ENCODE measurements at places on chromosomes 3 and 15.
A peak's percentile ranks its signal among the peaks of the same experiment; 100 is the strongest.

- no peak for DNase-seq
Measured at GRCh38 chr3:161796780-161797179, 300.2 kb downstream of the OTOL1 start.

DNA sequence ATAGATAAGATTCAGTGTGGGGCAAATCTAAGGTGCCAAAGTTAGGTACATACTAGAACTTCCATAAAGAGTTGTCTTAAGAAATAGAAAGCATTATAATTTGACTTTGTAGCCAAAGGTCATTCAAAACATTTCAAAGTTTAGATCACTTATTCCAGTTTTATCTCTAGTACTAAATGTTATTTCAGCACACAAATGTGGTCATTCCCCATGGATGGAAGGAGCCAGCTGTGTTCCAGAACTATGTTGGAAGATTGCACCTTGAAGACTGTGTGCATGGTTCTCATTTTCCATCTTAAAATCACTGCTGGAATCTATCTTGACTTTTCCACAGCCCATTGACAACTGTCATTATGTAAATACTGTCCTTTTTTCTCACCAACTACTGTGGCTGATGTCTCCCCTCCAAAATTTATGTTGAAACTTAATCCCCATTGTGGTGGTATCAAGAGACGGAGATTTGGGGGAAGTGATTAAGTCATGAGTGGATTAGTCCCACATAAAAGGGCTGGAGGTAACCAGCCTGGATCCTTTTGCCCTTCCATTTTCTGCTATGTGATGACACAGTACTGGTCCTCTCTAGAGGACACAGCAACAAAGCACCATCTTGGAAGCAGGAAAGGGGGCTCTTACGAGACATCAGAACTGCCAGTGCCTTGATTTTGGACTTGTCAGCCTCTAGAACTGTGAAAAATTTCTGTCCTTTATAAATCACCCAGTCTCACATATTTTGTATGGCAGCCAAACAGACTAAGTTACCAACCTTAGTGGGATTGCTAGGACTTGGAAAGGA, 24.0 kb downstream of the TGFBR2 start:
- DNase-seq = no peak

DNA sequence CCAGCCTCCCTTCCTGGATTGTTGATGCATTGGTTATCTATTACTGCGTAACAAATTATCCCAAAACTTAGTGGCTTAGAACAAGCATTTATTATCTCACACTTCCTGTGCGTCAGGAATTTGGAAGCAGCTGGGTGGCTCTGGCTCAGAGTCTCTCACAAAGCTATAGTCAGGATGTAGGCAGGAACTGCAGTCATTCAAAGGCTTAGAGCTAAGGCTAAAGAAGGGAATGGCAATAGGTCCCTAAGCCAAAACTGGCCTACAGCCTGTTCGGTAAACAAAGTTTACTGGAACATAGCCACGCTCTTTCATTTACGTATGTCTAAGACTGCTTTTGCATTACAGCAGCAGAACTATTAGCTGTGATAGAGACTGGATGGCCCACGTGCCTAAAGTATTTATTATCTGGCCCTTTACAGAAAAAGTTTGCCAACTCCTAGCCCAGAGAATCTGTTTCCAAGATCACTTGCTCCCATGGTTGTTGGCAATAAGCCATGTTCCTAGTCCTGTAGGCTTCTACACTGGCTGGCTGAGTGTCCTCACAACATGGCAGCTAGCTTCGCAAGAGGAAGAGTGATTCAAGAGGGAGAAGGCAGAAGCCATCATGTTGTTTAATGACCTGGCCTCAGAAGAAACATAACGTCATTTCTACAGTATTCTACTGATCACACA, 132.4 kb downstream of the SNRK start:
- no peak for DNase-seq

- no peak for DNase-seq
Measured at GRCh38 chr15:70354346-70354905, 256.7 kb upstream of the TLE3 start.

DNA sequence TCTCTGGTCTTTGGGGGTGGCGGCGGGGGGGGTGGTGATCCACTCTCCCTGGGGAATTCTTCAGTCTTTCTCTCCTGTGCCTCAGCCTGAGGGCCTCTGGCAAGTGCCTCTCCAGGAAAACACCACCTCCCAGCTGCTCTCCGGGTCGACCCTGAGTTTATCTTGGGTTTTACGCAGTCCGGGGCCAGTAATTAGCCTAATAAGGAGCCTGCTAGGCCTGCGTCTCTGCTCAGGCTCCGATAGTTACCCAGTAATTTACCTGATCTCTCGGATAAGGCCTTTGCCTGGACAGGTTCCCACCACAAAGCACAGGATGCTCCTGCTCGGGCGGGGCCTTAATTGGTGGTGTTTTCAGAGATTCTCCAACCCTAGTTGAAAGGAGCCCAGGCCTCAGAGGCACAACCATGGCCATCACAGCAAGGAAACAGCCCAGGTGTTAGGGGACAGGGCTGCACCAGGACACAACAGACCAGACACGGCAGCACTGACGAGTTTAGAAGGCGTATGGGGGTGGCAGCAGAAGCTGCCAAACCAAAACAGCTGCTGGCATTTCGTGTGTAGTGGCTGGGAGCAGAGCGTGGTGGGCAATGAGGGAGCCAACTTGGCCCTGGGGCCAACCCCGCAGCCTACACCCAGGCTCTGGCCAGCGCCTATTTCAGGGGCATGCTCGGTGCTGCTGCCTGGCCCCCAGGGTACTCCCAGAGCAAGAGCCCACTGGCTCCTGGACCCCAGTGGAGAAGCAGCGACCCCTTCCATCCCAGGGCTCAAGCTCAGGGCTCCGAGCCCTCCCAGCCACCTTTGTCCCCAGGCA, 71.4 kb downstream of the KLF13 start:
- no peak for DNase-seq

- DNase-seq = peak; percentile 81
Measured at GRCh38 chr3:18444595-18445400, 19.7 kb upstream of the SATB1 start.

- DNase-seq = no peak
Measured at GRCh38 chr15:34084086-34084485, 17.6 kb downstream of the EMC7 start.

DNA sequence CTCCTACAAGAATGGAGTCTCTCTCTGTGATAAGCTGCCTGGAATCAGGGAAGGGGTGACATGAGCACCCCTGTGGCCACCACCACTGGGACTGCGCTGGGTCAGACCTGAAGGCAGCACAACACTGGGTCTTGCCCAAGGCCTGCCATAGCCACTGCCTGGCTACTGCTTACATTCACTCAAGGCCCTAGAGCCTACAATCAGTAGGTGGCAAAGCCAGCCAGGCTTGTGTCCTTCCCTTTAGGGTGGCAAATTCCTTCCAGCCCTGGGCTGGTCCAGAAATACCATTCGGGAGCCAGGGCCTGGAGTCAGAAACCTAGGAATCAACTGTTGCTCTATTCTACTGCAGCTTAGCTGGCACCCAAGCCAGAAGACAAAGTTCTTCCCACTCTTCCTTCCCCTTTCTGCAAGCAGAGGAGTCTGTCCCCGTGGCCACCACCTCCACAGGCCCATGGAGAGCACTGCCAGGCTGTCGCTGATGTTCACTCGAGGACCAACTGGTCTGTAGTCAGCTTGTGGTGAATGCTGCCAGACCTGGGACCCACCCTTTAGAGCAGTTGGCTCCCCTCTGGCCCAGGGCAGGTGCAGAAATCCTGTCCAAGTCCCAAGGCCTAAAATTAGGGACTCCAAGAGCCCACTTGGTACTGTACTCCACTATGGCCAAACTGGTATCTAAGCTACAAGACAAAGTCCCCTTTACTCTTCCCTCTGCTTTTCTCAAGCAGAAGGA, 307.4 kb downstream of the THSD4 start:
- no peak for DNase-seq

Measured in stimulated activated CD4-positive, alpha-beta T cell treated with anti-CD3 and anti-CD28 coated beads, Interleukin-15, amount 100 ng/mL, for 24 hours (primary cell).